Glutamatergic neuron (in vitro differentiated cells): ENCODE measurements at places on chromosomes 5 and 9. TPM values are rescaled to one million over a fixed set of nuclear protein-coding genes. Genes with fewer than 3 reads are reported as not detected.

DNA sequence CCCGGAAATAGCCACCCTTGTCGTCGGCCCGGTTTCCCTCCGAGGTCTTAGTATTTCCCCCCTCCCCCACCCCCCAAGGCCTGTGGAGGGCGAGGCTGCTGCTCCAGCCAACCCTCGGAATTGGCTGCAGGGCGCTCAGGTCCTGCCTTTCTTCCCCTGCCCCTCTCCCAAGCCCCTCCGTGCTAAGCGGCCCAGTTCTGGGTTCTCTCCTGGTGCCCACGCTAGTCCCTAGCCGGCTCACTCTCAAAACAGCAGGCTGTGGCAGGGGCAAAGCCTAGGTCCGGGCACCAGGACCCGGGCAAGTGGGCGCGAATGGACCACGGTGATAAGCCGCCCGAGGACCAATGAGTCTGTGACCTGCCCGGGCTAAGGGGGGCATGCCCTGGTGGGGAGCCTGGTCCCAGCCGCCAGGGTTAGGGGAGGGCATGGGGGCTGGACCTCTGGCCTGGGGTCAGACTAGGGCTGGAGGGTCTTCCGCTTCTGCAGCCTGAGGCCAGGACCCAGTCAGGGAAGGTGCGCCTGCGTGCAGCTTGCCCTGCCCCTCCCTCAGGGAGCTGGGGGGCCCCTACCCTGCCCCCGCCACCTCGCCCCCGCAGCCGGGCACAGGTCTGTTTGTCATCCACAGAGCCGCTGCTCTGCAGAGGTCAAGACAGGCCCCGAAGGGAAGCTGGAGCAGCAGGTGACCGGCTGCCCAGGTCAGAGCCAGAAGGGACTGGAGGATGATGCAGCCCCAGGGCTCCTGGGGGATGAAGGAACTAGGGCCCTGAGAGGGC is 5.0 kb upstream of the IRX4 start:
- no peak overlapping the region for H3K4me3 ChIP-seq
- peaks cover 10% of the 10 kb centered on the region for H3K4me1 ChIP-seq
- peaks cover 16% of the 10 kb centered on the region for H3K27me3 ChIP-seq
- no peak overlapping the region for H3K27ac ChIP-seq
- DNase-seq: no peak
- H3K36me3 ChIP-seq: no peaks in the 10 kb centered on the region

DNA sequence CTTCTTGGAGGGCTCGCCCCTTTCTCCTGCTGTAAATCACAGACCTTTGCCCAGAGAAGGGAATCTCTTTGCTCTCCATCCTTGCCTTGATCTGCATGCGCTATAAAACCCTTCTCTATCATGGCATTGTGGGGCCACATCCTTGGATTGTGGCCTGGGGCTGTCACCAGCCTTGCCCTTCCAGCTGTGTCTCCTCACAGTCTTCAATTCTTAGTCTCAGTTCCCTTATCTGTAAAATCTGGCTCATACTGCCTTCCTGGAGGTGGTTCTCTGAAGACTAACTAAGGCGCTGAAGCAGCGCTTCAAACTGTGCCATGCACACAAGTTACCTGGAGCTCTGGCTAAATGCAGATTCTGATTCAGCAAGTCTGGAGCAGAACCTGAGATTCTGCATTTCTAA is 53.4 kb upstream of the RARS1 start:
- H3K27me3 ChIP-seq: peaks cover 6% of the 10 kb centered on the region
- H3K36me3 ChIP-seq: peaks cover 5% of the 10 kb centered on the region
- H3K4me3 ChIP-seq: no peak overlapping the region
- no peaks in the 10 kb centered on the region for H3K4me1 ChIP-seq
- no peak for DNase-seq

DNA sequence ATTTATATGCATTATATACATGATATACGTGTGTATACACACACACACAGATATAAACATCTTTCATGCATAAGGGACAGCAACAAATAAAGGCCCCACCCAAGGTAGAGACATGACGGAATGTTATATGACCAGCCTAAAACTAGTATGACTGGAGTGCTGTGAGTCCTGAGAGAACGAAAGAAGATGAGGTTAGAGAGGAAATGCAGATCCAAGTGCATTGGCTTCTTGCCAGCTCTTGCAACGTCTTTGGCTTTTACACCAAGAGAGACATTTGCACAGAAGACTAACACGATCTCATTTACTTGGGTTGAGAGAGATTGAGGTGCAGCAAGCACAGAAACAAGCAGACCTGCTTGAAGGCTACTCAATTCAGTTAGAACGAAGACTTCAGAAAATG is 23.0 kb downstream of the CDH10 start:
- no peaks in the 10 kb centered on the region for H3K36me3 ChIP-seq
- H3K4me1 ChIP-seq: peaks cover 10% of the 10 kb centered on the region
- no peak overlapping the region for H3K4me3 ChIP-seq
- no peak overlapping the region for H3K27ac ChIP-seq
- no peak for DNase-seq

The PELO gene
- total RNA-seq: 7.5 TPM

DNA sequence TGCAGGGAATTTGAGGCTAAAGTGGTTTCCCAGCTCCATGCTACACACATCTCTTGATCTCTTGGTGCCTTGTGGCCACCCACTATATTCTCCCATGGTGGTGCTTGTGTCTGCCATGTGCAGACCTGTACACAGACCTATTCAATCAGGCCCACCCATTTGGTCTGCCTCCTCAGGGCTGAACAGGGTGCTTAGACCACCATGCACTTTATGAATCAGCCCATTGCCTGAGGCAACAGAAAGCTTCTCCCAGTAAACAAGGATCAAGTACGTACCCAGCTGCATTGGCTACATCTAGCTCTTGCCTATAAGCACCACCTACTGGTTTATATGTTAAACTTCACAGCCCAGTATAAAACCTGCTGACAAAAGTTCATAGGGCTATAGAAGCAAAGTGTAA is 664.3 kb upstream of the EDIL3 start:
- no peaks in the 10 kb centered on the region for H3K4me1 ChIP-seq
- peaks cover under 1% of the 10 kb centered on the region for H3K27me3 ChIP-seq
- no peaks in the 10 kb centered on the region for H3K36me3 ChIP-seq
- no peak overlapping the region for H3K4me3 ChIP-seq
- peak; percentile 13 for DNase-seq
